Naive thymus-derived CD8-positive, alpha-beta T cell (primary cell): ENCODE measurements at places on chromosomes 6 and 20. TPM values are rescaled to one million over a fixed set of nuclear protein-coding genes. Genes with fewer than 3 reads are reported as not detected.

- no peak overlapping the region for H3K4me3 ChIP-seq
- H3K4me1 ChIP-seq = no peaks in the 10 kb centered on the region
- no peak overlapping the region for H3K27ac ChIP-seq
- peaks cover 4% of the 10 kb centered on the region for H3K36me3 ChIP-seq
- no peaks in the 10 kb centered on the region for H3K27me3 ChIP-seq
- no peak for DNase-seq
These were observed 128.9 kb downstream of the FOXC1 start for GRCh38 chr6:1738558-1739081.

DNA sequence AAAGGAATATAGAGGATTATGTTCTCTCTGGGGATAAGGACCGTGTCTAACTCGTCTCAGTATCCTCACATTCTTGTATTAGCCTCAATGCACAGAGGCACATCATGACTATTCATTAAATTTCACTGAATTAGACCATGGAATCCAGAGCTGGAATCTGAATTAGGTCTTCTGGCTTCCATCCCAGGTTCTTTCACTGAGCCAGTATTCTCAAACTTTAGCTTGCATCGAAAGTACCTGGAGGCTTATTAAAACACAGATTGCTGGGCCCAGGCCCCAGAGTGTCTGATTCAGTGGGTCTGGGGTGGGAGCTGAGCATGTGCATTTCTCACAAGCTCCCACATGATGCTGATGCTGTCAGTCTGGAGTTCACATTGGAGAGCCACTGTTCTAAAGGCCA, 142.0 kb downstream of the UST start:
- no peak for DNase-seq
- no peak overlapping the region for H3K4me3 ChIP-seq
- H3K36me3 ChIP-seq = no peaks in the 10 kb centered on the region
- no peak overlapping the region for H3K27ac ChIP-seq
- no peaks in the 10 kb centered on the region for H3K27me3 ChIP-seq

- peak overlapping the region; percentile 72 for H3K27ac ChIP-seq
- H3K4me1 ChIP-seq = peaks cover 23% of the 10 kb centered on the region
- DNase-seq = no peak
- H3K27me3 ChIP-seq = no peaks in the 10 kb centered on the region
These were observed 3.0 kb downstream of the TCEA2 start for GRCh38 chr20:64065974-64066343.

GRCh38 chr6:96934087-96934486, 9.6 kb downstream of the KLHL32 start:
- H3K4me1 ChIP-seq = peaks cover under 1% of the 10 kb centered on the region
- no peak overlapping the region for H3K27ac ChIP-seq
- no peak overlapping the region for H3K4me3 ChIP-seq
- DNase-seq = no peak

GRCh38 chr6:23111984-23112383, 542.6 kb downstream of the HDGFL1 start:
- no peak overlapping the region for H3K27ac ChIP-seq
- no peak overlapping the region for H3K4me3 ChIP-seq
- H3K4me1 ChIP-seq = no peaks in the 10 kb centered on the region
- H3K36me3 ChIP-seq = no peaks in the 10 kb centered on the region
- no peak for DNase-seq

- DNase-seq = no peak
- H3K27me3 ChIP-seq = no peaks in the 10 kb centered on the region
- H3K36me3 ChIP-seq = no peaks in the 10 kb centered on the region
- peak overlapping the region; percentile 51 for H3K4me3 ChIP-seq
- H3K4me1 ChIP-seq = peaks cover 48% of the 10 kb centered on the region
These were observed 47.9 kb upstream of the CCDC167 start for GRCh38 chr6:37547564-37548061.

DNA sequence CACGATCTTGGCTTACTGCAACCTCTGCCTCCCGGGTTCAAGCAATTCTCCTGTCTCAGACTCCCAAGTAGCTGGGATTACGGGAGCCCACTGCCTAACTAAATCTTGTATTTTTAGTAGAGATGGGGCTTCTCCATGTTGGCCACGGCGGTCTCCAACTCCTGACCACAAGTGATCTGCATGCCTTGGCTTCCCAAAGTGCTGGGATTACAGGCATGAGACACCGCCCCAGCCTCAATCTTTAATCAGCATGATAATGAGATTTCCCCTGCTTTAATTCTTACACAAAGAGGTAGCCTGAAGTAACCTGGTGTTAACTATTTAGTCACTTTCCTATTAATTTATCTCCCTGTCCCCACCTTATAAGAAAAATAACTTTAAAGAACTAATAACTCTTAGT, 31.3 kb upstream of the TRDN start:
- no peaks in the 10 kb centered on the region for H3K4me1 ChIP-seq
- no peak overlapping the region for H3K27ac ChIP-seq
- DNase-seq = no peak
- H3K4me3 ChIP-seq = no peak overlapping the region

- no peak overlapping the region for H3K4me3 ChIP-seq
- no peaks in the 10 kb centered on the region for H3K4me1 ChIP-seq
- H3K36me3 ChIP-seq = no peaks in the 10 kb centered on the region
- no peak for DNase-seq
These were observed 50.8 kb downstream of the FAM50B start for GRCh38 chr6:3899970-3900439.

GRCh38 chr6:162260027-162260426, 467.5 kb downstream of the PRKN start:
- no peak for DNase-seq
- H3K27me3 ChIP-seq = no peaks in the 10 kb centered on the region
- H3K36me3 ChIP-seq = peaks cover 43% of the 10 kb centered on the region
- H3K4me1 ChIP-seq = no peaks in the 10 kb centered on the region
- H3K4me3 ChIP-seq = no peak overlapping the region

DNA sequence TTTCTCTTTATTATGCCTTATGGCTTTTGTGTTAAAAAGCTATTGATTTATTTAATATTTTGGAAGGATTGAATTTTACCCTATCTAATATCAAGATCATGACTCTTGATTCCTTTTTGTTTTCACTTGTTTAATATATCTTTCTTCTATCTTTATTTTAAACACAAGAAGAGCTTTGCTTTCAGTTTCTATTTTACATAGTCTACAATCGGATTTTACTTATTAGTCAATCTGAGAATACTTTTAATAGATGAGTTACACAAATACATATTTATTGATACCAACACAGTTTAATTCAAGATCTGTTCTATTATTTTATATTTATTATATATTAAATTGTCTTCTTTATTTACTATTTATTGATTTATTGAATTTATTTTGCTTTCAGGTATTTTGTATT, 218.8 kb downstream of the ESR1 start:
- no peak overlapping the region for H3K4me3 ChIP-seq

DNA sequence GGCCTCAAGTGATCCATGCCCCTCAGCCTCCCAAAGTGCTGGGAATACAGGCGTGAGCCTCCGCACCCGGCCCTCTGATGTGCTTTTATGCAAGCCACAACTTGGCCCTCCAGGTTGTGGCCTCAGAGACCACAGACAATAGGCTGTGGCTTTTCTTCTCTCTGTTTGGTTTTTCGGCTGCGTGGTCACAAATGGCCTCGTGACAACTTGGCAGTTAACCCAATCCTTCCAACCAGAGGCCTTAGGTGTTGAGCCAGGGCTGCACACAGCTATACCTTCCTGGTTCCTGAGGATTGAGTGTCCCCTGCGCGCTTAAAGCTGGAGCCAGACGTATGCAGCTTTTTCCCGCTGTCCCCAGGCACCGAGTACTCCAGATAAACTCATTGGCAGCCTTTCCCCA, 6.3 kb upstream of the TGM3 start:
- H3K4me1 ChIP-seq = peaks cover 16% of the 10 kb centered on the region
- no peak overlapping the region for H3K4me3 ChIP-seq
- no peaks in the 10 kb centered on the region for H3K36me3 ChIP-seq

- no peak for DNase-seq
- H3K4me1 ChIP-seq = peaks cover 15% of the 10 kb centered on the region
- H3K27me3 ChIP-seq = peaks cover 60% of the 10 kb centered on the region
- H3K36me3 ChIP-seq = no peaks in the 10 kb centered on the region
- H3K27ac ChIP-seq = no peak overlapping the region
These were observed 30.1 kb downstream of the GPX6 start for GRCh38 chr6:28485482-28485881.

GRCh38 chr6:34067814-34068213, 78.1 kb downstream of the GRM4 start:
- no peaks in the 10 kb centered on the region for H3K4me1 ChIP-seq
- no peak for DNase-seq
- H3K27ac ChIP-seq = no peak overlapping the region

GRCh38 chr6:101396548-101397173, 3.2 kb downstream of the GRIK2 start:
- H3K27me3 ChIP-seq = peaks cover 67% of the 10 kb centered on the region
- peaks cover 24% of the 10 kb centered on the region for H3K36me3 ChIP-seq
- no peak for DNase-seq
- no peak overlapping the region for H3K4me3 ChIP-seq
- no peaks in the 10 kb centered on the region for H3K4me1 ChIP-seq

DNA sequence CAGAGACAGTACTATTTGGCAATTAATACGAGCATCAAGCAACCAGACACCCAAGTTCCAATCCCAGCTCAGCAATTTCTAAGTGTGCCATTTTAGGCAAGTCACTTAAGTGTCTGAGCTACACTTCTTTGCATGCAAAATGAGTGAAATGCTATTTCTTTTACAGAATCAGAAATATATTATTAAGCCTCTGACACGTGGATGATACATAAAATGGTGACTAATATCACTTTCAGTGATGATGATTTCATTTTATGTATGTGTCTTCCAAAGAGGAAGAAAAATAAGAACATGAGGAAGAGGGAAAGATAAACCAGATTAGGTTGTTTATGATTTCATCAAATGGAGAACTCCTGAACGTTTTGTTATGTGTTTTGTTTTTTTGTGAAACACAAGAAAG, 158.6 kb downstream of the TSHZ2 start:
- no peak overlapping the region for H3K27ac ChIP-seq
- no peaks in the 10 kb centered on the region for H3K36me3 ChIP-seq
- H3K4me3 ChIP-seq = no peak overlapping the region
- peaks cover 7% of the 10 kb centered on the region for H3K27me3 ChIP-seq
- no peak for DNase-seq
- peaks cover 4% of the 10 kb centered on the region for H3K4me1 ChIP-seq

GRCh38 chr20:45835825-45836224, 2.2 kb downstream of the SNX21 start:
- H3K4me3 ChIP-seq = peak overlapping the region; percentile 29
- H3K27ac ChIP-seq = no peak overlapping the region
- no peak for DNase-seq
- no peaks in the 10 kb centered on the region for H3K27me3 ChIP-seq
- no peaks in the 10 kb centered on the region for H3K36me3 ChIP-seq

DNA sequence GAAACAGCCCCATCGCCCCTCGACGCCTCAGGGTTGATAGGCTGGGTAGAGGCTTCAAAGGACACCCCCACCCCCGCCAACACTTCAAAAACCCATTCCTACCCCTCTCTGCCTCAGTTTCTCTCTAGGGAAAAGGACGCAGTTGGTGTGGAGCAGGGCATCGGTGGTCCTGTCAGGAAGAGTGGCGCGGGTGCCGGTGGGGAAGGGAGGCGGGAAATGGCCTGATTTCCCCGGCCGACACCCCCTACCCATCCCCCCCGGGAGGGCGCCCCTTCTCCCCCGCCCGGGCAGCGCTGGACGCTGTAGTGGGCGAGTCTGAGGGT, 367 bp downstream of the NRSN2 start:
- H3K36me3 ChIP-seq = no peaks in the 10 kb centered on the region
- peak overlapping the region; percentile 93 for H3K4me3 ChIP-seq
- H3K27me3 ChIP-seq = no peaks in the 10 kb centered on the region
- no peak overlapping the region for H3K27ac ChIP-seq

- DNase-seq = no peak
- no peaks in the 10 kb centered on the region for H3K4me1 ChIP-seq
- peaks cover 62% of the 10 kb centered on the region for H3K27me3 ChIP-seq
- H3K4me3 ChIP-seq = no peak overlapping the region
- H3K36me3 ChIP-seq = no peaks in the 10 kb centered on the region
These were observed 53.8 kb upstream of the FOXP4 start for GRCh38 chr6:41492261-41492891.

DNA sequence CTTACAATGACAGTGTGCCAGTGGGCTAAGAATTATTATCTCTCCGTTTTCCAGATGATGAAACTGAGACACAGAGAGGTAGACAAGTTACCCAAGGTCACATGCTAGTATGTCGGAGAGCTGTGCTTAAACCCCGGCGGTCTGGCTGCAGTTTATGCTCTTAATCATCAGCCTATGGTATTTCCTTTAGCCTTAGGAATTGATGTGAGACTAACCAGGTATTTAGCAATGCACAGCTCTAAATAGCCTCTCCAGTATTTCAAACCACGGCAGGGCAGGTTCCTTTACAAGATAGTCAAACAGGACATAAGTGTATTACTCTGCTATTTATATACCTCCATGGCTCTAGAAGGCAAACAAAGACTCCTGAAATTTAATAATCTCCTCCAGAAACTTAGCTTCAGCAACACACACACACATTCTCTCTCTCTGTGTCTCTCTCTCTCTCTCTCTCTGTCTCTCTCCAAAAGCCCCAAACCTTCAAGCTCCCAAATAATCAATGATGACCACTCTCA, 142.0 kb upstream of the ZNF217 start:
- no peak overlapping the region for H3K27ac ChIP-seq
- no peaks in the 10 kb centered on the region for H3K27me3 ChIP-seq
- peaks cover 26% of the 10 kb centered on the region for H3K4me1 ChIP-seq
- no peak overlapping the region for H3K4me3 ChIP-seq

Gene RNF182
- total RNA-seq = not detected

Gene ZNF311
- total RNA-seq = 0.49 TPM

Gene TUBB
- 171 TPM for total RNA-seq

Gene MTHFD1L
- 20.1 TPM for total RNA-seq

Gene EFCAB8
- total RNA-seq = 2.9 TPM

Gene SPATS1
- total RNA-seq = not detected

Gene BCLAF1
- total RNA-seq = 270 TPM
